ENCODE measurements at places on chromosomes 2 and 18.

DNA sequence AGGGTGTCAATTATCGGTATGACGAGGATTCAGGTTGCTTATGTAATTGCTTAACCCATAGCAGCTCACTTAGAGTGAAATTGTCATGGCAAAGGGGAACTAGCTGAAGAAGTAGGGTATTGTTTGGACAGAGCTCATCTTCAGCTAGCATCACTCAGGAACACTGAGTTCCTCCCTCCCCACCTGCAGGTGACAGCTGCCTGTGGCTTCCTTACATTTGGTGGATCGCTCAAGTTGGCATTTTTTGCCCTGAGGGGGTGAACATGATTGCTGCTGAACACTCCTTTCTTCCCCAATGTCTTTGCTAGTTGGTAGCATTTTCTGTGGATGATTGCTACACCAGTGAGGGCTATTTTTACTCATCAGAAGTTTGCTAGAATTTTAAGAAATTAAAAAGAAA is 86.7 kb upstream of the THUMPD2 start:
- no peak for DNase-seq

- peak; percentile 94 for DNase-seq
Observed at GRCh38 chr2:29024882-29025430, 43.9 kb downstream of the TOGARAM2 start.

DNA sequence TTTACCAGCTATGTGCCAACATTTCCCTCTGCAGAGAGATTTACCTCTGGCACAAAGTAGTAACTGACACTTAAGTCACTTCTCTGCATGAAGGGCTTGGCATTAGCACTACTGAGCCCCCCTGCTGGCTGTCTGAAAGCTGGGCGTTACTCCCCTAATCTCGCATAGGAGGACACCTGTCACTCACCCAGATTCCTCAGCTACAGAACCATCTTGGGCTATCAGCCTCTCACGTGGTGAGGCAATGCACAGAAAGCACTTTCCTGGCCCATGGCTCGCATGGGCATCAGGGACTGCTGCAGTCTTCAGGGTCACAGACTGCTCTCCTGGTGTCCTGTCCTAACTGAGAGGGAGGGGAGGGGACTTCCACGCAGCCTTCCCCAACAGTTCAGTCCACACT is 12.0 kb downstream of the SERPINE2 start:
- DNase-seq, result peak; percentile 47

DNA sequence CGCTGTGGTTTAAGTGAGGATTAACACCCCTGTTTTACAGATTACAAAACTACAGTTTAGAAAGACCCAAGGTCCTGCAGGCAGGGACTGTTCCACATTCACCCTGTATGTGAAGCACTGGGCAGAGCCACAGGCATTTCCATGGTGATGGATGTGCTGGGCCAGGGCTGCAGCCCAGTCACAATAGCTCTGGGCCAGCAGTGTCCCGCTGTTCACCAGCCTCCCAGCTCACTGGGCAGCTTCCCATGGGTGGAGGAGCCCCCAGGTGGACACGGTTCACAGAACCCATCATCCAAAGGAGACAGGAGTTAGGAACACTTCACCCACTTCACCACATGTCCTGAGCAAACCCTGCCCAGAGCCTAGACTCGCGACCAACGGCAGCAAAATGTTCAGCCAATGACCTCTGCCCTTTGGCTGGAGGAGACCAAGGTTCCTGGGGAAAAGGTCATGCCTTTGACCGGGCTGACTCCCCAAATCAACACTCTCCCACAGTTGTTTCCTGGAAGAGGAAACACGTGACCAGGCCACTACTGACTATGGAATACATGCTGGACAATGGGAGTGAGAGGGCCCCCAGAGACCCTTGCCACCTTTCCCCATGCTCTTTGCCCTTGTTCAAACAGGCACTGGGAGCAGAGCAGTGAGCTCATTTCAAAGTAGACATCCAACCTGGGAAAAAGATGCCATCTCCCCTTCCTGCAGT is 28.0 kb upstream of the SLC35F6 start:
- no peak for DNase-seq

DNA sequence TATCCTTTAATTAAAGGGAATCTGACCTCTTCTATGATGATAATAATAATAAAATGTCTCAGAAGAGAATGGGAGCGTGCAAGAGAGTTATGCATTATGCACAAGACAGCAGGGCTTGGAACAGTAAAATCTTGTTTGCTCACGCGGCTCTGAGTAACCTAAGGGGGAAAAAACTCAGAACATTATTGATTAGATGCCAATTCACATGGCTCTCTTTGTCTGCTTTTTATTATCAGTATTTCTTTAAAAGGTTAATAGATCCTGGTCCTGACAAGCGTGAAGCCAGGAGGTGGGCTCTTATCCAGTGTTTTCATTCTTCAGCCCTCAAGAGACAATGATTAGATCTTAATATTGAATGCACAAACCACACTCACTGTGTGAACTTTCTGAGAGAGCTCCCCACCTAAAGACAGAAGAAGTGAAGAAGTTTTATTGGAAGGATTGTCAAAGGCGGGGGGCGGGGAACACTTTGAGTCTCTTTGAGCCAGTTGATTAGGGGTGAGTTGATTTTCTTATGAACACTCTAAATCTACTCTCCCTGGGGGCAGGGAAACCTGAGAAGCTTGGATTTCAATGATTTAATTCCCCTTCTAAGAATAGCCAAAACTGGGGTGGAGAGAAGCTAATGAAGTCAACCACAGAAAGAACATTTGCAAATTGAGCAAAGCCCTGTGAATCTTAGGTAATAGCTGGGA is 127.5 kb upstream of the CTAGE1 start:
- no peak for DNase-seq

DNA sequence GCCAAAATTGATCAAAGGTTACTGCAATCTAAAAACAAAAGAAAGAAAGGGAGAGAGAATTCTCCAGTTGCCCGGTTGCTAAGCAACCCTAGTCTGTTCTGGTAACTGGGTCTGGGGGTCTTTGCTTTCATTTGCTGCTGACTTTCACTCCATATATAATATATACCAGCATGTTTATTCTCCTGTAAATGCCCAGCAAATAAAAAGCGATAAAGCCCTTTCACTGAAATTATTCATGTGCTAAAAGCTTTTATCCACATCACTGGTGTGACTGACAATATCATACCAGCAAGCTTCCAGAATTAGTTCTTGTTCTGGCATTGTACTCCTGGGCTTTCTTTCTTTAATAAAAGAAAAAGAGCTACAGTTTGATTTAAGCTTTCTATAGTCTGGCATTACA is 75.5 kb upstream of the ST8SIA3 start:
- DNase-seq, result no peak

DNA sequence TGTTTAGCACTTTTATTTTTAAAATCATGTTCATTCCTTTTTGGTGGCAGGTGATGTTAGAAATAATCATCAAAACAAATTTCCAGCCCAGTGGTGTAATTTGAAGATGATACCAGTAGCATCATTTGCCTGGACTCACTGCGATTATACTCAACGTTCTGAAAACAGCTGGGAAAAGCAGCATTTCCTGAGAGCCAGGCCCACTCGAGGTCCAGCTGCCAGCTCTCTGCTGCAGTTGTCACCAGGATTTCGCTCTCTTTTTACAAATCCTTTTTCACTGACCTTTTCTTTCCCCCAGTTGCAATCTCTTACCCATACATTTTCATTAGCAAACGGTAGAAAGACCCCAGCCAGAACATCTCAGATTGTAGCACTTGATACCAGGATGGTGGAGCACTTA is 110.6 kb upstream of the LYPD1 start:
- DNase-seq, result no peak

- no peak for DNase-seq
Observed at GRCh38 chr2:55164534-55165480, 67.3 kb downstream of the CLHC1 start.

Data from islet precursor cell (in vitro differentiated cells).